ENCODE measurements at places on chromosomes 3 and 15.

- DNase-seq, result no peak
Observed at GRCh38 chr3:46183330-46183729, 24.8 kb downstream of the CCR1 start.

DNA sequence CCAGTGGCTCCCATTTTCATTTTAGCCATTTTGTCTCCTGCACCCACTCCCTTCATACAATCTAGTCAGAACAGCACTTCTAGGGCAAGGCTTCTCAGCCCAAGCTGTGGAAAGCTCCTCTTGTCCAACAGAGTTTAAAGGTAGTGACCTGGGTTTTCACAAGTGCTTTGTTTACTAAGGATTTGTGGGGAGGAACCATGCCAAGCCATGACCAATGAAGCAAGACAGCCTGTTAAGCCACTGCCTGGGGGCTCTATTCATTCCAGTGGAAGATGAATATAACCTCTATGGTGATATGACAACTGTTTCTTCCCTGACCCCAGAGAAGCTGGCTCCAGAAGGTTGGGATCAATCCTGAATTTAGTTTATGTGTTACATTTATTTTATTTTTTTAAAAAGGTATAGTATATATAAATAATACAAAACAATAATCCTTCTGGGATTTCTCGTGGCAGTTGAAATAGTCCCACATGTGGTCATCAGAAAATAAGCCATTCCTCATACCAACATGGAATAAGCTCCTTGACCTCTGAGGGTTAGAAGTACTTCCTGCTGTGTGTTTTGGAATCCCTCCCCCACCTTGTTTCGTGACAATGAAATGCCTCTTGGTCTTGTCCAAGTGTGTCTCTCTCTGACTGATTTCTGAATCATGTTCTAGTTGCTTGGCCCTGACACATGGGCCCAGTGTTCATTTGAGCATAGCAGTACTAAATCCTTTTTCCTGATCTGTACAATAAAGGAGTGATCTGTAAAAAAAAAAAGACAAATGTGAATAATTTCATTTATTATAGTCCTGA, 13.3 kb upstream of the THUMPD3 start:
- DNase-seq, result no peak

DNA sequence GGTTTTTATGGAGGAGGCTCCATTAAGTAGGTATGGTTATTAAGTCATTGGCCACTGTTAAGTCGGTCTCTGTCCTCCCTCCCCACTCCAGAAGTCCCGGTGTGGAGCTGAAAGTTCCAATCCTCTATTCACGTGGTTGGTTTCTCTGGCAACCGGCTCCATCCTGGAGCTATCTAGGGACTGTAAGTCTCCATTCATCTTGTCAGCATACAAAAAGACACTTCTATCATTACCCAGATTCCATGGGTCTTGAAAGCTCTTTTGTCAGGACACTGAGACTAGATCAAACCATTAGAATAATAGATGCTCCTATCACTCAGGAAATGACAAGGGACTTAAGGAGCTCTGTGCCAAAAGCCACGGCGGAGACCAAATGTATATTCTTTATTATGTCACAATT, 110.3 kb downstream of the PIK3CB start:
- no peak for DNase-seq

DNA sequence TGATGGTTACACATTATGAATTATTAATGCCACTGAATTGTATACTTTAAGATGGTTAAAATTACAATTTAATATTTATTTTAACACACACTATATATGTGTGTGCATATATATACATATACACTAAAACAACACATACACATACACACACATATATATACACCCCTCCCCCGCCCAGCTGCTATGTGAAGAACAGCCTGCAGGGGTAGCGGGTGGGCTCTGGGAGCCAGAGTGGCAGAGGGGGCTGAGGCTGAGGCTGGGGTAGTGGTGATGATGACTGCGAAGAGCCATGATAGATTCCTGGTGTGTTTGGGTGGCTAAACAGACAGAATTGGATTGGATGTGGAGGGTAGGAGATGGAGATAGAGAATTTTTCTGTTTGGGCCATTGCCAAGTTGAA, 39.4 kb upstream of the APEH start:
- DNase-seq, result no peak

- DNase-seq, result no peak
Observed at GRCh38 chr15:77722759-77723460, 90.2 kb upstream of the LINGO1 start.

DNA sequence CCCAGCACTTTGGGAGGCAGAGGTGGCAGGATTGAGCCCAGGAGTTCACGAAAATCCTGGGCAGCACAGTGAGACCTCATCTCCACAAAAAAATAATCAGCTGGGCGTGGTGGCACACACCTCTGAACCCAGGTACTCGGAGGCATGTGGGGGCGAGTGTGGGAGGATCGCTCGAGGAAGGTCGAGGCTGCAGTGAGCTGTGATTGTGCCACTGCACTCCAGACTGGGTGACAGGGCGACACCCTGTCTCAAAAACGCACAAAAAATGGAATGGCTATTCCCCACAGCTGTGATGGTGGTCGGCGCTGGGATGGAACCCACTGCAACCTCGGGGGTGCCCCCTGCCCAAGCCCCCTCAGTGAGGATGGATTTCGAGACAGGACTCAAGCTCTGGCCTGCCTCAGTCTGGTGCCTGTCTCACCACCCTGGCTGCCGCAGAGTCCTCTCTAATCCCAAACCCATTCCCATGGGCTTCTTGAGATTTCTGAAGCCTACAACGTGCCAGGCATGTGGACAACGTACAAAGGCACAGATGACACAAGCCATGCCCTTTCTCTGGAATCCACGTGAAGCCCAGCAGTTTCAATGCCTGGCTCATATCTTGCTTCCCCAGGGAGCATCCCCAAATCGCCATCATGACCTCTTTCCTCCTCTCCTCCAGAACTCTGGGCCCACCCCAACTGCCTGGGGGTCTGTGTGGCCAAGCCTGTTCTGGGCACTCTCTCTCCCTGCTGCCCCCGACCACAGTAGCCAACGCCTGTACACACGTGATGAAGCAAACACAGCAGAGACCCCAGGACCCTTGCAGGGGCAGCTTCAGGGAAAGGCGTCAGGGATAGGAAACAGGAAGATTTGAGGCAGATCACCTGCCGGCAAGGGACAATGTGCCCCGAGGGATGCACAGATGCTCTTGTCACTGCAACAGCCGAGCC, 32.4 kb downstream of the ADAMTS17 start:
- DNase-seq, result no peak

- no peak for DNase-seq
Observed at GRCh38 chr15:51363383-51363782, 21.9 kb downstream of the GLDN start.

- peak; percentile 12 for DNase-seq
Observed at GRCh38 chr3:33883538-33883950, 85.1 kb downstream of the PDCD6IP start.

DNA sequence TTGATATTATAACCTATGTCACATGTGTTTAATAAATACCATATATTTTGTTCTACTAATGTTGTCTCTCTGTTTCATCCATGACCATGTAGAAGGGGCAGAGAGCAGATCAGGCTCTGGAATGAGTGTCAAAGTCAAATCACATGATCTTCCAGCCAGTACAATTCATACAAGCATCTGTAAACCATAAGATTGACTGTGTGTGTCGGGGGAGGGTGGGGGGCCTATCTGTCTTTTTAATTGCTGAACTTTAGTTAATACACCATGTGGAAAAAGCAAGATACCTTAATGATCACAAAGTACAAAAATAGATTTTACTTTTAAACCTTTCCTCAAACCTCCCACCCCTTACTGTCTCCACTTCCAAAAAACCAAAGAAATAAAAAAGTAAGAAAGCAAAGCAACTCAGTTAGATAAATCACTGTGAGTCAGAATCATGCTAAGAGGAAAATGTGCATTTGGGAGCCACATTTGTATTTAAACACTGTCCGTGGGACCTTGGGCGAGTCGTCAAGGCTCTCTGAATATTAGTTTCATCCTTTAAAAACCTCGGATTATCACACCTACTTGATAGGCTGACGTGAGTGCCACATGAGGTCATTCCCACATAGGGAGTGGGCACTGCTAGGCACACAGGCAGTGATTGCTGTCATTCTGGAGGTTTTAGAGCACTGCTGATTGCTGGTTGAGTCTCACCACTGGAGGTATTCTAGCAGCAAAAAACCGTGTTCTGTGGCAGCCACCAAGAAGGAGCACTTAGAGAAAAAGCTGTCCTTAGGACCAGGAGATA, 21.0 kb upstream of the POLR2M start:
- no peak for DNase-seq

GRCh38 chr15:23516866-23517265, 48.6 kb upstream of the MKRN3 start:
- no peak for DNase-seq

DNA sequence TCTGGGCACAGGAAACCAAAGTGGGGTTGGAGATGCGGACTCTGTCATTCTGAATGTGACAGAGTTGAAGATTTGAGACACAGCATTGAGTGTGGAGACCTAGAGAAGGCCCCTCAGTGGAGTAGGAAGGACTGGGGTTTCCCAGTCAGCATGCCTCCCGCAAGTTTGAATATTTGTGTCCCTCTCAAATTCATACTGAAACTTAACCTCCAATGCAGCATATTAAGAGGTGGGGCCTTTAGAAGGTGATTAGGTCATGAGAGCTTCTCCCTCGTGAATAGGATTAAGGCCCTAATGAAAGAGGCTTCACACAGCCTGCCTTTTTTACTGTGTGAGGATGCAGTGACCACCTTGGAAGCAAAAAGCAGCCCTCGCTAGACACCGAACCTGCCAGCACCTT, 8.0 kb downstream of the HDDC3 start:
- DNase-seq, result no peak

DNA sequence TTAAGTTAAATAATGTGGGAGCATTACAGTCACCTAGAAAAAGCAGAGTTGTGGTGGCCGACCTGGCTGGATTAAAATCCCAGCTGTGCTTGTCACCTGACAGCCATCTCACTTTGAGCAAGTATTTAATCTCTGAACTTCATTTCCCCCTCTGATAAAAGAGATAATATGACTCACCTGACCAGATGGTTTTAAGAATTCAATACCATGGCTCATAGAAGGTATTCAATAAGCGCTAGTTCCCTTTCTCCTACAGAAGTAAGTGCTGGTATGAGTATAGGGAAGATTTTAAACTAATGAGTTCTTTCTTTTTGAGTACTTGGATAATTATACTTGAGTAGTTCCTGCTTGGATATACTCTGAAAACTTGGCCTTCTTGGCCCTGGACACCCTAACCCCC, 325.5 kb downstream of the IL5RA start:
- no peak for DNase-seq

- peak; percentile 86 for DNase-seq
Observed at GRCh38 chr15:96053031-96053780, 277.3 kb upstream of the NR2F2 start.
